ENCODE measurements at places on chromosomes 2 and 18.

- DNase-seq, result no peak
These were observed 40.0 kb downstream of the ASXL2 start for GRCh38 chr2:25838152-25838756.

DNA sequence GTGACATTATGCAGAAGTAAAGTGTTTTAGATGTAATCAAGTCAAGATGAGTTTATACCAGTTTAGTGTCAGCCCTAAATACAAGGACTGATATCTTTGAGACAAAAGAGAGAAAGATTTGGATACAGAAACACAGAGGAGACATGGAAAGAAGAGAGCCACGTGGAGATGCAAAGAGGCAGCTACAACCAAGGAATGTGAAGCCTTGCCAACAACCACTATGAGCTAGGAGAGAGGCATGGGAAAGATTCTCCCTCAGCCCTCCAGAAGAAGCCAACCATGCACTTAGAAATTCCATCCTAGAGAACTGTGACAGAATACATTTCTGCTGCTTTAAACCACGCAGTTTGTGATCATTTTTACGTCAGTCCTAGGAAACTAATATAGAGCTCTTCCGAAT is 217.2 kb downstream of the DOK6 start:
- DNase-seq, result no peak

GRCh38 chr2:64757126-64757525 is 103.4 kb upstream of the SERTAD2 start:
- DNase-seq, result no peak

DNA sequence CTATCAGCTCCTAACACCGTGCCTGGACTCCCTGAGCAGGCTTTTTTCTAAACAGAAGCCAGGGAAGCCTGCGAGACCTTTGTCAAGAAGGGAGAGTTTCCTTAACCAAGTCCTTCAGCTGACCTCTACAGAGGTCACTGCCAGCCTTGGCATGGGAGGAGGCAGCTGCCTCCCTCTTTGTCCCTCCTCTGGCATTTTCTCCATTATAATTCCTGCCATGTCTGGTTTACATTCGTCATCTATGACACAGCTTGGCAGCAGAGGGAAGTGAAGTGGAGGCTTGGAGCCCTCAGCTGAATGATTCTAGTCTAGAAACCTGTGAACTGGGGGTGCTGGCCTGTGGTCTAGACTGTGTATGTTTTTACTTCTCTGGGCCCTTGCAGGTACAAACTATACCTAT is 22.5 kb downstream of the LIPG start:
- DNase-seq, result no peak

DNA sequence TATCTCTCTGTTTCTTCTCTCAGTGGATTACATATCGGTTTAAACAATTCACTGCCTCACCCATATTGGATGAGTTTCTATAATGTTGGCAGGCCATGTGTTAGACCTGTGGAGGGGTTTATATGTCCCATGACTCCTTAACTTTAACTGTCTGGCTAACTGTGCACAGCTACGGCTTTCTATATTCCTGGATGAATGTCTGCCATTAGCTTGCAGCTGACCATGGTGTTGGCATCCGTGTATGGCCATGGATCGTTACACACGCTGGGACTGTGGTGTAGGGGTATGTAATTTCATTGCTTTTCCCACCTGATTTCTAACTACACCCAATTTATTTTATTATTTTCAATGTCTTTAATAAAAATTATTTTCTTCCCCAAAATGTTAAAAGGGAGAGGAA is 3.3 kb upstream of the TANC1 start:
- DNase-seq, result no peak
